Activated CD4-positive, alpha-beta T cell treated with anti-CD3 and anti-CD28 coated beads for 36 hours (primary cell): ENCODE measurements at places on chromosomes 3 and 15. TPM values are rescaled to one million over a fixed set of nuclear protein-coding genes. Genes with fewer than 3 reads are reported as not detected.

The MDFIC2 gene
- not detected for total RNA-seq

The COLQ gene
- total RNA-seq, result 1.1 TPM

The ADAMTS7 gene
- total RNA-seq, result 0.23 TPM

The DCLK3 gene
- 0.30 TPM for total RNA-seq

The SNX22 gene
- 0.79 TPM for total RNA-seq

The IL16 gene
- total RNA-seq, result 102 TPM

The CEMIP gene
- 0.04 TPM for total RNA-seq

The GOLGA6L4 gene
- total RNA-seq, result 1.8 TPM

- DNase-seq, result no peak
Measured at GRCh38 chr15:54131410-54131809, 153.2 kb downstream of the UNC13C start.

GRCh38 chr3:72245183-72245811, 460.3 kb upstream of the PROK2 start:
- DNase-seq, result no peak

- no peak for DNase-seq
Measured at GRCh38 chr3:124939661-124940060, 5.1 kb upstream of the MUC13 start.

DNA sequence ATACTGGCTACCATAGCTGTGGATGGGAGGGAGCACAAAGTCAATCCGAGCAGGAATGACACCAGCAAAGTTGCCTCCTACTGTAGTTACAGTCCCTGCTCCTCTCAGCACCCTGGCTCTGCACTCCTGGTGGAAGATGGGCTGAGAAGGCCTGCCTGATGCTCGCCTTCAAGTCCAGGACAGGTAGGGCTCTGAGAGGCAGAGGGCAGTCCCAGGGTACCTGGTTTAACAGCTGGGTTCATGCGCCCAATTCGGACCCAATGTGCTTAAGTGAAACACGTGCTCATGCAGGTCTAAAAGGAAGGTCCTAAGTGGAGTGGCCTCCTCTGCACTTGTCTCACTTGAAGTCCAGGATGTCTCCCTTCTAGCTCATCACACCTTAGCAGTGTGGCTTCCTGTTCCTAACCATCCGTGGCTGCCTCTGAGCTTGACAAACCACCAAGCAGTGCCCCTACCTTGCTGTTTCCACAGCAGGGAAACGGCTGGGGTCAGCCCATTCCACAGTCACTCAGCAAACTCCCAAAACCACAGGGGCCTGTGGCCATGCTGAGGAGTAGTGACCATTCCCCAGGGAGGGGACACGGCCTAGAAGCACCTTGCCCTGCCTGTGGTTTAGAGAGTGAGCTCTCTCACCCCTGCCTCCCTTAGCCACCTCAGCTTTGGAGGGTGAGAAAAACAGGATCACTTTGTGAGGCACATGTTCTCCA, 3.9 kb upstream of the MUSTN1 start:
- DNase-seq, result peak; percentile 22

GRCh38 chr15:56047354-56047753, 53.9 kb upstream of the NEDD4 start:
- DNase-seq, result no peak

- no peak for DNase-seq
Measured at GRCh38 chr3:116306149-116306548, 139.1 kb downstream of the LSAMP start.
